ENCODE measurements at places on chromosomes 13 and 19. TPM values are rescaled to one million over a fixed set of nuclear protein-coding genes. Genes with fewer than 3 reads are reported as not detected.

The FUT1 gene
- total RNA-seq, result 0.27 TPM

DNA sequence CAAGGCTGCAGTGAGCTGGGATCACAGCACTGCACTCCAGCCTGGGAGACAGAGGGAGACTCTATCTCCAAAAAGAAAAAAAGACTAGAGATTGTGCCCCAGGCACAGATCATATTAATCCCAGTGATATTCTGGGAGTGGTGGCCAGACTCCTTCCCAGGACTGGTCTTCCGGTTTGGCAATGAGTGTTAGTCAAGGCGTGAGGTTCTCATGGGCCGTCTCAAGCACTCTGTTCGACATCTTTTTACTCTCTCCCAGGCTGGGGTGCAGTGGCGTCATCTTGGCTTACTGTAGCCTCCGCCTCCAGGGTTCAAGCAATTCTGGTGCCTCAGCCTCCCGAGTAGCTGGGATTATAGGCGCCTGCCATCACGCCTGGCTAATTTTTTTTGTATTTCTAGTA, 5.3 kb upstream of the DPRX start:
- DNase-seq, result no peak
- no peak overlapping the region for H3K4me3 ChIP-seq
- H3K36me3 ChIP-seq, result no peaks in the 10 kb centered on the region
- H3K4me1 ChIP-seq, result no peaks in the 10 kb centered on the region
- H3K27ac ChIP-seq, result no peak overlapping the region

DNA sequence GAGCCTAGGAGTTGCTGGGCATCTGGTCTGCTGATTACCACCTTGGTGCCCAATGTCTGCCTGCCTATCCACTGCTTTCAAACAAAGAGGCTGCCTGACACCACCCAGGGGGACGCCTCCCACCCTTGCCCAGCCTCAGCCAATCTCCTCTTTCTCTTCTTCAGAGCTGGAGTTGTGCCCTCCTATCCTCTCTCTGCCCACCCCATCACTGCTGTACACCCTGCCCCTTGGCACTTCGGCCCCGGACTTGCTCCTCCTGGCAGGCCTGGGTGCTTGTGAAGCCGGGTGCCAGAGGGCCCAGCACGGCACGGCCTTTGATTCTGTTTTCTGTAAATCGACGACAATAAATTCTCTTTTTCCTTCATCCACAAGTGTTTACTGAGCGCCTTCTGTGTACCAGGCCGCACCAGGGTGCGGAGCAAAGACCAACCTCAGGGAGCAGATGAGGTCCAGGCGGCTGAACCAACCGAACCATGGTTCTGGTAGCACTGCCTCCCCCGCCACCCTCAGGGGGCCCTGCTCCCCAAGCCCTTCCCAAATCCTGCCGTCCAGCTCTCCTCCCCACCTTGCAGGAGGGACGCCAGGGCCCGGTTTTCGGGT, 5.0 kb downstream of the RNF225 start:
- H3K4me1 ChIP-seq, result peaks cover 14% of the 10 kb centered on the region
- peaks cover 5% of the 10 kb centered on the region for H3K27me3 ChIP-seq
- H3K27ac ChIP-seq, result no peak overlapping the region
- peak overlapping the region; percentile 80 for H3K4me3 ChIP-seq
- no peak for DNase-seq
- H3K36me3 ChIP-seq, result peaks cover 8% of the 10 kb centered on the region

- H3K27me3 ChIP-seq, result peaks cover 16% of the 10 kb centered on the region
- H3K27ac ChIP-seq, result peak overlapping the region; percentile 34
- H3K4me1 ChIP-seq, result peaks cover 37% of the 10 kb centered on the region
- peak overlapping the region; percentile 83 for H3K4me3 ChIP-seq
- H3K36me3 ChIP-seq, result no peaks in the 10 kb centered on the region
Observed at GRCh38 chr19:54387991-54388801, 23.5 kb upstream of the LAIR1 start.

DNA sequence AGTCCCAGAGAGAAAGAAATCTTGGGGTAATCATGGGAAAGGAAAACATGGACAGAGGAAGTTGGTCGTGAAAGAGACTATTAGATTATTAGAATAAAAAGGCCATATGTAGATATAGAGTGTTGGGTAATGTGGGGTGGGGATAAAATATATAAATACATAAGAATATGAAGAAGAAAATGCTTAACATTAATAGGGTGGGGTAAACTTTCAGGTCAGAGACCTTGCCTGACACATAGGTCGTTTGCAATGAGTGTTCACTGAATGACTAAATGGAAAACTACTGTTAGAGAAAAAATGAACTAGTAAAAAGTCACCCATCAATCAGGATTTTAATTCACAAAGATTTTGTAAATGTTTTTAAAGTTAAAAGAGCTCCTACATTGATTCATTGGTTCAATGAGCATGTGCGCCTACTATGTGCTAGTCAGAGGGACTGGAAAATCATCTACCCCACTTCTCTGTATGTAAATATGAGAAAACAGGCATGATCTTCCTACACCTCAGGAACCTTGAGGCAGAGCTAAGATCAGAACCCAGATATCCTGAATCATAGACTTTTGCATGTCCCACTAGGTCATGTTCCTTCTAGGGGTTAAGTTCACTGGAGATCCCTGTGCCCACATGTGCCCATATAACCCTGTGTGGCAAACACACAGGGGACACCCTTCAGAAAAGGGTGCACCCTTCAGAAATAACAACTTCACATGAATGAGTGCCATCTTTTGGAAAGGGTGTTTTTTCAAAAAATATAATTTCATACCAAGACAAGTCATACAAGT, 24.6 kb upstream of the KLF12 start:
- peaks cover 10% of the 10 kb centered on the region for H3K4me1 ChIP-seq
- H3K27ac ChIP-seq, result no peak overlapping the region
- no peak for DNase-seq
- no peaks in the 10 kb centered on the region for H3K36me3 ChIP-seq
- no peak overlapping the region for H3K4me3 ChIP-seq

The PEX11G gene
- total RNA-seq, result 2.5 TPM

Data from activated T-helper 2 cell treated with anti-CD3 and anti-CD28 coated beads, Interferon-gamma antibody, Interleukin-2, Interleukin-4, amounts not matched to agents 10 μg/mL and 5 μg/mL and 100 μg/mL, durations not matched to agents 14 hours and 24 hours and 36 hours (primary cell).